Progenitor cell of endocrine pancreas (in vitro differentiated cells): ENCODE measurements at places on chromosomes 3 and 15. TPM values are rescaled to one million over a fixed set of nuclear protein-coding genes. Genes with fewer than 3 reads are reported as not detected.
A peak's percentile ranks its signal among the peaks of the same experiment; 100 is the strongest.

DNA sequence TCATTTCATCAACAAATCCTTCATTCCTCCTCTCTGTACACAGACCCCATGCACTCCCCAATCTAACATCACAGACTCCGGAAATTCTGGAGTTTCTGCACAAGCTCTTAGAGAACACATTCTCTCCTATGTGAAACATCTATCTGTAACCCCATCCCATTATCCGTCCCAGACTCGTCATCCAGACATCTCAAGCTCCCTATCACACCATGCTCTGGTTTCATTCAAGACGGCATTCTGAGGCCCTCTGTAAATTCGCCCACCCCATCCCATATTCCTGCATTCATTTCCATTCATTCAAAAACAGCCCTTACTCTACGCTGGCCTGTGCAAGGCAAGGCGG, 575 bp downstream of the LEO1 start:
- H3K36me3 ChIP-seq, result peaks cover 9% of the 10 kb centered on the region
- H3K4me3 ChIP-seq, result peak overlapping the region; percentile 94
- H3K27me3 ChIP-seq, result no peaks in the 10 kb centered on the region
- H3K27ac ChIP-seq, result peak overlapping the region; percentile 98
- DNase-seq, result no peak

- H3K27ac ChIP-seq, result no peak overlapping the region
- H3K4me3 ChIP-seq, result no peak overlapping the region
- DNase-seq, result no peak
- peaks cover 2% of the 10 kb centered on the region for H3K4me1 ChIP-seq
- no peaks in the 10 kb centered on the region for H3K36me3 ChIP-seq
These were observed 6.9 kb downstream of the CILP start for GRCh38 chr15:65204236-65204930.

DNA sequence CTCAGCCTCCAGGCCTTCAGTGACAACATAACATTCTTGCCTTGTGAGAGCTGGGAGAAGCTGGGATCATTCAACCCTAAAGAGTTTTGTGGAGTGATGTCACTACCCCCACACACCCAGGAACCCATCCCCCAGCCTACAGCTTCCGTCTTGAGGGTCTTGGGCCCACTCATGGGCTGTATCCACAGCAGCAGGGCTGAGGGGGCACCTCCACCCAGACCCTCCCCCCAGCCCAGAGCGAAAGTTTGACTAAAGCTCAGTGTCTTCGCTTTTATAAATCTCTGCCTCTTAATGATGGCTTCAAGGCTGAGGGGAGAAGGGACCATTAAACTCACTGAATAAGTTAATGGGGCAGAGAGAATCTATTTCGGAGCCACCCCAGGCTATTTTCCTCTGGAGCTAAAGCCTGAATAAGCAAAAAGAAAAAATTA, 23.8 kb downstream of the NTRK3 start:
- no peaks in the 10 kb centered on the region for H3K4me1 ChIP-seq
- H3K36me3 ChIP-seq, result no peaks in the 10 kb centered on the region
- no peak for DNase-seq
- H3K27ac ChIP-seq, result no peak overlapping the region
- peaks cover 37% of the 10 kb centered on the region for H3K27me3 ChIP-seq

GRCh38 chr3:169028716-169029115, 634.8 kb downstream of the MECOM start:
- H3K27me3 ChIP-seq, result no peaks in the 10 kb centered on the region
- no peak for DNase-seq
- no peak overlapping the region for H3K27ac ChIP-seq

Gene UBXN7
- 90.6 and 102 TPM in 2 replicates for total RNA-seq
